ENCODE measurements at places on chromosomes 7 and 10.

- DNase-seq = no peak
These were observed 14.9 kb upstream of the TES start for GRCh38 chr7:116195451-116195850.

- no peak for DNase-seq
These were observed 69.7 kb downstream of the PRSS58 start for GRCh38 chr7:142188154-142188553.

GRCh38 chr7:83271212-83272099 lies 108.8 kb upstream of the PCLO start:
- DNase-seq = no peak

- DNase-seq = no peak
These were observed 387.6 kb upstream of the NRP1 start for GRCh38 chr10:33722067-33722466.

- no peak for DNase-seq
These were observed 21.8 kb downstream of the CUL1 start for GRCh38 chr7:148720472-148720871.

- DNase-seq = no peak
These were observed 6.1 kb downstream of the SMARCD3 start for GRCh38 chr7:151242159-151243044.

DNA sequence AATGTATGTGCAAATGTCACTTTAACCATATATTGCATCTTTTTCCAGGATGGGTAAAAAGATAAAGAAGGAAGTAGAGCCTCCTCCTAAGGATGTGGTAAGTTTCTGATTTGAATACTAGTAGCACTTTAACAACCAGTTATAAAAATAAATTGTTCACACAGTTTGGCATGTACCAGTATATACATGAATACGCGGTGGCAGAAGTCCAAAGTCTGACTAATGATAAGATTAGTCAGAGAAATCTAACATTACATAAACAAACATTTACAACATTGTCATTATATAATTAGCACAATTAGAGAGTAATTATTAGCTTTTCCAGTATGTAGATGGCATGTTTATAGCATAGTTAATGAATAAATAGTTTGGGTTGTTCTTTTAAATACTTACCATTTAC lies 4.1 kb downstream of the ARMC3 start:
- DNase-seq = no peak

GRCh38 chr10:3828404-3829155 lies 43.6 kb upstream of the KLF6 start:
- no peak for DNase-seq

DNA sequence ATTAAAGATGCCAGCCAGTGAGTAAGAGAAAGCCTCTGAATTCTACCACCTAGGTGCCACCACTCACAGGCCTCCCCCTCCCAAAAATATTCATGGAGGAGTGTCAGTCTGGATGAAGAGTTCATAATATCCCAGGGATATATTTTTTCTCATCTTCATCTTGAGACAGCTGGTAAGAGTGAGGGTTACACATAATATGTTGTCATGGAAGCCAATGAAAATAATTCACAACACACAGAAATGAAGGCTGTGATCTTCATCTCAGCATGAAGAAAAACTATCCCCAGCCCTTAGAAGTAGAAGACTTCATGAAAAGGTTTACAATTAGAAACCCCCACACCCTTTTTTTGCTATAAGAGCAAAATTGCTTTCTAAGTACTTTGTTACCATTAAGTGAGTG lies 175.6 kb downstream of the DNAH11 start:
- no peak for DNase-seq

DNA sequence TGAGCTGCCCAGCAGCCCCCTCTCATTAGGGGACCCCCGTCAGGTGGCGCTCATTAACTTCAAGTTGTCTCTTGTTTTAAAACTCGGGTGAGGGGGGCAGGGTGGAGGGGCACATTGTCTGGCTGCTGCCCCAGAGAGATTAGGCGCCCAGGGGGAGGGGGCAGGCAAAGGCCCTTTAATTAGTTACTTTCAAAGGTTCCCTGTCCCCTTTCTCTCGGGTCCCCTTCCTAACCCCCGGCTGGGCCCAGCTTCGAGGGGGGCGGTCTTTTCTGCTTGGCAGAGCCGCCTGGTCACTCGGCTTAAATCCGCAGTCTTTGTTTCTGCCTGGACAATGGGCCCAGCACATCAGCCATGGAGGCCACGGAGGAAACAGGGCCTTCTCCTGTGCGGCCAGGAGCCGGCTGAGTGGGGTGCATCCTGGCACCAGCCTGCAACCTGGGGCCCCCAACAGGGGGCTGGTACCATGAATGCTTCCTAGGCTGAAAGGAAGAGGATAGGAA lies 38.9 kb upstream of the SLF2 start:
- DNase-seq = no peak

- no peak for DNase-seq
These were observed 368.5 kb upstream of the HPS1 start for GRCh38 chr10:98815039-98815885.

- DNase-seq = no peak
These were observed 3.0 kb upstream of the STMP1 start for GRCh38 chr7:135659159-135659846.

- no peak for DNase-seq
These were observed 158.0 kb downstream of the PAXIP1 start for GRCh38 chr7:154844955-154845354.

GRCh38 chr7:156470399-156471320 lies 169.9 kb upstream of the RNF32 start:
- no peak for DNase-seq

GRCh38 chr10:53033396-53033795 lies 260.8 kb upstream of the MBL2 start:
- DNase-seq = no peak

Measured in stimulated activated CD8-positive, alpha-beta memory T cell treated with anti-CD3 and anti-CD28 coated beads, Interleukin-2, amount 100 ng/mL, for 1 hour (primary cell).